ENCODE measurements at places on chromosomes 1 and 21.

GRCh38 chr1:19661721-19662228 is 2.9 kb upstream of the HTR6 start:
- no peak for DNase-seq

GRCh38 chr1:98205291-98206017 is 284.6 kb upstream of the DPYD start:
- DNase-seq: no peak

GRCh38 chr1:183198463-183198862 is 12.4 kb downstream of the LAMC2 start:
- DNase-seq: no peak

DNA sequence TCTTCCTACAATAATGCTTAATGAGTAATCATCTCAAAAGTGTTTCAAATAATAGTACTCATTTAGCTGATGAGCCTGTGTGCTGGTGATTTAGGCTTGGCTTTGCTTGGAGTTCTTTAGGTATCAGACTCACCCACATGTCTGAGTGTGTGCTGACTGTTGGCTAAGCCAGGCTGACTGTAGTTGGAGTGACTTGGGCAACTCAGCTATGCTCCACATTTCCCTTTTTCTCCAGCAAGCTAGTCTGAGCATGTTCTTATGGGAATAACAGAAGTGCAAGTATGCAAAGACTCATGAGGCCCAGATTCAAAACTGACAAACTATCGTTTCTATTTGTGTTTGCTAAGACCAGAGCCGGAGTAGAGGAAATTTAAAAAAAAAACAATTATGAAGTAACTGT is 99.0 kb upstream of the ADGRL4 start:
- no peak for DNase-seq

- no peak for DNase-seq
Measured at GRCh38 chr1:209368864-209369598, 214.5 kb upstream of the CAMK1G start.

GRCh38 chr21:36021251-36021837 is 39.0 kb downstream of the SETD4 start:
- DNase-seq: no peak

DNA sequence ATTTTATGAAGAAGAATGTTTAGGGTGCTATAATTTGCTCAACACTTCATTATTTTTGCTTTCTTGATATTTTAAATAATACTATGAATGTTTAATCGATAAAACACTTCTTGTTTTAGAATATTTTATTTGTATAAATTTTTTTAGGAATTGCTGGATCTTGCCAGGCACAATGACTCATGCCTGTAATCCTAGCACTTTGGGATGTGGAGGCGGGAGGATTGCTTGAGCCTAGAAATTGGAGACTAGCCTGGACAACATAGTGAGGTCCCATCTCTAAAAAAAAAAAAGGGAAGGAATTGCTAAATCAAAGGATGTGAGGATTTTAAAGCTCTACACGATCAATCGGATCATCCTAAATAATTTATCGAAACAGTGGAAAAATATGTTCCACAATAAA is 17.6 kb downstream of the RNF11 start:
- DNase-seq: no peak

DNA sequence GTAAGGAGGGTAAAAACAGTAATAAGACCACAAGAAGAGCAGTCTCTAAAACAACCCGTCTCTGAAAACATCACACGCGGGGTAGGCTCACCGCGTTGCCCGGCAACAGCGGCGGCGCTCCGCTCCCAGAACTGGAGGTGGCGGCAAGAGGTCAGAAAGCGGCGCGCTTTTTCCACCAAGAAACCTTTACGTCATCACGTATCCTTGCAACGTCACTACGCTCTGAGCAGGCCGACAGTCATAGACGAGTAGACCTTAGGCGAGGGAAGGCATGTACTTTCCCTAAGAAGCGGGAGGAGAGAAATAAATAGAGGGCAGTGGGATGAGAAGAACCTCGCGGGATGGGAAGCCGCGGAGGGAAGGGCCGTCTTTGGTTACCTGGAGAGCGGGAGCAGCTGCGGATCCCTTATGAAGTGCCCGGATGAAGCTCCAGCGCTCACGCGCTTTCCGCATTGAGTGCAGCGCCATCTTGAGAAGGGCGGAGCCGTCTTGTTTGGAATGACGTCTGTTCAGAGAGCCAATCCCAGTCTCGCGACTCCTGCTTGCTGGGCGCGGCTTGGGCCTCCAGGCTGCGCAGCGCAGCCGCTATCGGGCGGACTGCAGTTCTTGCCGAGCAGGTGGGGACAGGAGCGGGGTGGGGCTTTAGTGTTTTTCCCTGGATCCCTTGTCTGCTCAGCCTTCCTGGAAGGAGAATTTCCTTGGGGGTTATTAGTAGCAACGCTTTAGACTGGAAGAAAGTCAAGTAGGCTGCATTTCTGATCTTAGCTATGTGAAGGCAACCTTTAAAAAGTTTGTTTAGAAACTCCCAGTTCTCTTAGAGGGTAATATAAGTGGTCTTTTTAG is at the start of gene WARS2:
Gene WARS2, minus strand, starts transcription at position 477 of the 843 bp plus-strand sequence. Its CDS starts 9 bp downstream, at position 468.
- peak; percentile 79 for DNase-seq

- no peak for DNase-seq
Measured at GRCh38 chr1:77333501-77333900, 51.7 kb downstream of the AK5 start.

- no peak for DNase-seq
Measured at GRCh38 chr1:90048043-90048442, 53.1 kb downstream of the ZNF326 start.

GRCh38 chr1:167825419-167826079 is 88.4 kb downstream of the ADCY10 start:
- no peak for DNase-seq

DNA sequence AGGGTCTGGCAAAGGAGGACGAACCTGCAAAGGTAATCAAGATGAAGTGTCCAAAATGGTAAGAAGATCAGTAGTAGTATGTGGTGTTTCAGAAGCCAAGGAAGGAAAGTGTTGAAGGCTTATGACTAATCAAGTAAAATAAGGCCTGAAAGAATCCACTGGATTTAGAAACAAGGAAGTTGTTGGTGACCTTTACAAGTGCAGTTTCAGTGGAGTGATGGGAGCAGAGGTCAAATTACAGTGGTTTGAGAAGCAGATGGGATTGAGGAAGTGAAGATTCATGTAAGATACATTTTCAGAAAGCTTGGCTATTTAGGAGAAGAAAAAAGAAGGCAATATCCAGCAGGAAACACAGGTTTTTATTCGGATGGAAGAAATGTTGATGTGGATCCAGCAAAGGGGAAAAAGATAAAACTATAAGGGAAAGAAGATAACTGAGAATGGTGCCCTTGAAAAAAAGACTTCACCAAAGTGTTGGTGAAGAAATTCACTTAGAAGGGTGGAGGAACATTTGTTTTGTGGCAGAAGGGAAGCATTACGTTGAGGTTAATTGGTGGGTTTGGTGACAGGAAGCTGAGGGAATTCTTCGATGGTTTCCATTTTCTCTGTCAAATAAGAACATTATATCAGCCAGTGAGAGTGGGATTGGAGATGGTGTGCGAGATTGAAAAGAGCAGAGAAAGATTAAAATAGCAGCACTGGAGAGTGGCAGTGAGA is 2.1 kb downstream of the ARMH1 start:
- DNase-seq: no peak

GRCh38 chr1:44283524-44284173 is 70.4 kb downstream of the DMAP1 start:
- no peak for DNase-seq

GRCh38 chr1:119626011-119626545 is 22.0 kb downstream of the ZNF697 start:
- DNase-seq: no peak

- DNase-seq: no peak
Measured at GRCh38 chr1:87106144-87106543, 191.7 kb downstream of the HS2ST1 start.

DNA sequence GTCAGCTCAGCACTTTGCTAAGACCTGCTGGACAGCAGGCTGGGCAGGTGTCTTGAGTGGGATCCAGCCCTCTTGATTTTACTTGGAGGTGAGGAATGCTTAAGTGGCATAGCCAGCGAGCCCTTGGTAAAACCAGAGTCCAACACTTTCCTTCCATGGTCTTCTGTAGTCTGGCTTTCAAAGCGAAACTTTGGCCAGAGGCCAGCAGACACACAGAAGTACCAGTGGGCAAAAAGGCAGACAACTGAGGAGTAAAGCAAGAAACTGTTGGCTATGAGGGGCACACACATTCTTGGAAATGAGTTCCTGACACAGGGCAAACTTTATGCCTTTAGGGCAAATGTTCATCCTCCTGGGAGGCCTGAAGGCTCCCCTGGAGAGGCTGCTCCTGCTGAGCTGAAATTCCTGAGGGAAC is 281.0 kb upstream of the POU3F1 start:
- DNase-seq: no peak

GRCh38 chr1:163039707-163040093 is 29.5 kb upstream of the RGS4 start:
- no peak for DNase-seq

DNA sequence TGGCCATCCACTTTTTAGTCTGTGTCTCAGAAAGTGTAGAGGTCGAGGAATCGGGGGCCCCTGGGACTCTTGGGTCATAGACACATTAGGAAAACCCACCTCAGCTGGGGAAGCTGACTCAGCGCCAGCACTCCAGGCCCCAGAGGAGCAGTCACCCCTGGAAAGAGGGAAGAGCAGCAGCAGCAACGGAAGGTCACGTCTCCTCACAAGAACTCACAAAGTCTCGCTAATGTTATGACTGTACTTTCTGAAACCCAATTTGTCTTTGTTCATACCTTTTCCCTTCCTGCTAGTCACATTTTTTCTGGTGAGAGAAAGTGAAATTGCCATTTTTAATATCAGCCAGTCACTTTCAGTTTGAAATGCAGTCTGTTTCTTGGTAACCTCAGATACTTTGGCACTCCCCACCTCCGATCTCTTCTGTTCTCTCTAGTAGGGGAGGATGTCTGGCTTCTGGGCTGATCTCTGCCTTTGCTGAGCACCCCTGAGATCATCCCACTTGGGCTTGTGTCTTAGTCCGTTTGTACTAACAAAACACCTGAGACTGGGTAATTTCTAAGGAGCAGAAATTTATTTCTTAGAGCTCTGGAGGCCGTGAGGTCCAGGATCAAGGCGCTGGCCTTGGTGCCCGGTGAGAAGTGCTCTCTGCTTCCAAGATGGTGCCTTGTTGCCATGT is 6.0 kb upstream of the NLRP3 start:
- DNase-seq: no peak

GRCh38 chr1:58932859-58933598 is 149.2 kb upstream of the JUN start:
- no peak for DNase-seq

- DNase-seq: no peak
Measured at GRCh38 chr1:176959191-176959820, 205.2 kb downstream of the ASTN1 start.
